ENCODE measurements at places on chromosomes 12 and 14.

DNA sequence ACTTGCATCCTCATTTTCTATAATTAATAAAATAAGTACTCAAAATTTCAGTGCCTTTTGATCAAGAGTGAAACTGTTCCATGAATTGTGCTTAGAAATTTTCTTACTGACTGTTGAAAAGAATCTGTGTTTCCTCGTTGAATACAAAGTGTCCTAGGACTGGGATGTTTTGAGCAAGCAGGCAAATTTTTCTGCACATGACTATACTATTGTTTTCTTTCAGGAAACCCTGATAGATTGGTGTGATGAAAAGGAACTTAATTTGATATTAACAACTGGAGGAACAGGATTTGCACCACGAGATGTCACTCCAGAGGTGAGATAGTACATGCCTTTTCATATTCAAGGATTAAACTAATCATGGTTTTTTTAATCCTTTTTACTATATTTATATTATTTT, 316.3 kb downstream of the GPHN start:
- DNase-seq, result no peak

DNA sequence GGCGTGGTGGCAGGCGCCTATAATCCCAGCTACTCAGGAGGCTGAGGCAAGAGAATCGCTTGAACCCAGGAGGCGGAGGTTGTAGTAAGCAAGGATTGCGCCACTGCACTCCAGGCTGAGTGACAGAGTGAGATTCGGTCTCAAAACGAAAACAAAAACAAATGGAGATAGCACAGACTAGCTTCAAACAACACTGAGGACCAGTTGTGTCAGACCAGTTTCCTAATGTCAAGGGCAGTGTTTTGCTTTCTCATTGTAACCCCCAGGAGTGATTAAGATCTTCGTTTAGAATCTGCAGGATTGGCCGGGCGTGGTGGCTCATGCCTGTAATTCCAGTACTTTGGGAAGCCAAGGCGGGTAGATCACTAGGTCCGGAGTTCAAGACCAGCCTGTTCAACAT, 18.5 kb downstream of the RPGRIP1 start:
- DNase-seq, result no peak

DNA sequence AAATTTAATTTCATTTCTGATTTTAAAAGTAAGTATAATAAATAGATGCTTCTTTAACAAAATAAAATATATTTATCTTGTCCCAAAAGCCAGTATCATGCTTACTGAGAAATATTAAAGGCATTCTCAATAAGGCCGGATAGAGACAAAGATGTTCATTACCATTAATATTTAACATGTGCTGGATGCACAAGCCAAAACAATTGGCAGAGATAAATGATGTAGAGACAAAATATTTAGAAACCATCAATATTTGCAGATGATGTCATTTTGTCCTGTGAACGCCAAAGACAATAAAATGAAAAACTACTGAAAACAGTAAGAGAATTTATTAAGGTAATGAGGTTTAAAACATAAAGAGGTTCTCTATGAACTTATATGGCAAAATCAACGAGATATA, 313.5 kb downstream of the ITPR2 start:
- no peak for DNase-seq

DNA sequence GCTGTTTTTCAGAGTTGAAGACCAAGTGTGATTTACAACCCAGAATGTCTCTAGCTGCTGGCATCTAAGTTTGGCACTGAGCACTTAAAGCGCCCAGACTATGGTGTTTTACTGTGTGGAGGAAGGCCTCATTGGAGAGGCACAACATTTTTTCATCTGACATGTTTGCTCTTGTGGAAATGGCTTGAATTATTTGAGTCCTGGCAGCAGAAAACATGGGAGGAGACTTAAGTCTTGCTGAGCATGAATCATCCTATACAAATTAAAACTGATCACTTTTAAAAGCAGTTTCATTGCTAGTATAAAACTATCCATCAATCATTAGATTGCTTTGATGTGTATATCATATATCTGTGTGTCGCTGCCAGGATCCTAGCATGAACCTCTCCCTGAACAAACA, 85.9 kb upstream of the REP15 start:
- no peak for DNase-seq

DNA sequence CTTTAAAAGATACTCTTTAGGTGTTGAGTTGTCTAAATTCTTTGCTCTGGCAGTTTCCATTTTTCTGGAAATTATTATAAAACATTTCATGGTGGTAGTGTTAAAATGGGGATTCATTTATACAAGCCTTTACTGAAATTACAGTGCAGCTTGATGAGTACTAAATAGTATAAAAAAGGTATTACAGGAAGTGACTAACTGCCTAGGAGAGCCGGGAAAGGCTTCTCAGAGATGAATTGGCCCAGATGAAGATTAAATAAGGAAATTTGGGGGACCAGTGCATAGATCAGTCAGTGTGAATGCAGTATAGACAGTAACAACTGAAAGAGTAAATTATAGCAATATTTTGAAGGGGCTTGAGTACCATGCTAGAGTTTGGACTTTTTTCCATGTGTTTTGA, 7.5 kb downstream of the PSMA6 start:
- no peak for DNase-seq

DNA sequence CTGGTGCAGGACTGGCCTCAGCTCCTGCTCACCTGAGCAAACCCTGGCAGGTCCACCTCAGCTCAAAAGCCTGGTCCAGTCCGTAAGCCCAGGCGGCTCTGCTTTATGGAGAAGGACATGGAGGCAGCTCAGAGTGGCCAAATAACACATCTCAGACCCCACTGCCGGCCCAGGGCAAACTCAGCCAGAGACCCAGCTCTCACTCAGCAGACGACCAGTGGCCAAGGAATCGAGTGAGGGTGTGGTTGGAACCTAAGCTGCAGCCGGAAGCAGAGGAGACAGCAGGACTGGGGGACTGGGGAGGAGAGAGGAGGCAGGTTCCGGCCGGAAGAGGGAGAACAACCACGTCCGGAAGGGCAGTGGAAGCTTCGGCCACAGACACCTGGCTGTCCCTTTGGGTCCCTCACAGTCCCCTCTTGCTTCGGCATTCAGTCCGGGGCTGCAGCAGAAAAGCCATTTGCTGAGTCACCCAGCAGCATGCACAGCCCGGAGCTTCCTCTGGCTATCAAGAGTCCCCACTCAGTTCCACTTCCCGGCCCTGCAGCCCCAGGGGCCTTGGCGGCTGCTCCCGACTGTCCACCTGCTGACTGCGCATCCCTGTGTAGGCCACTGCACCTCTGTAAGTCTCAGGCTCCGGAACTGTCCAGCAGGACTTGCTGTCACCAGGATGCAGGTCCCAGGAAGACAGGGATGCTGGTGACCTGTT, 104.0 kb downstream of the CALM1 start:
- no peak for DNase-seq

DNA sequence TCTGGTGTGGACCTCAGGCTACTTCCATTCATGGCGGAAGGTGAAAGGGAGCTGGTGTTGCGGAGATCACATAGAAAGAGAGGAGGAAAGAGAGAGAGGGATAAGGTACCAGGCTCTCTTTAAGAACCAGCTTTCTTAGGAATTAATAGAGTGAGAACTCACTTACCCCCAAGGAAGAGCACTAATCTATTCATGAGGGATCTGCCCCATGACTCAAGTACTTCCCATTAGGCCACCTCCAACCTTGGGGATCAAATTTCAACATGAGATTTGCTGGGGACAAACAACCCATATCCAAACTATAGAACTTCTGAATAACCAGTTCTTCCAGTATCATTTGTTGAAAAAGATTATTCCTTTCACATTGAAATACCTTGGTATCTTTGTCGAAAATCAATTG, 34.0 kb upstream of the C2CD5 start:
- DNase-seq, result no peak

DNA sequence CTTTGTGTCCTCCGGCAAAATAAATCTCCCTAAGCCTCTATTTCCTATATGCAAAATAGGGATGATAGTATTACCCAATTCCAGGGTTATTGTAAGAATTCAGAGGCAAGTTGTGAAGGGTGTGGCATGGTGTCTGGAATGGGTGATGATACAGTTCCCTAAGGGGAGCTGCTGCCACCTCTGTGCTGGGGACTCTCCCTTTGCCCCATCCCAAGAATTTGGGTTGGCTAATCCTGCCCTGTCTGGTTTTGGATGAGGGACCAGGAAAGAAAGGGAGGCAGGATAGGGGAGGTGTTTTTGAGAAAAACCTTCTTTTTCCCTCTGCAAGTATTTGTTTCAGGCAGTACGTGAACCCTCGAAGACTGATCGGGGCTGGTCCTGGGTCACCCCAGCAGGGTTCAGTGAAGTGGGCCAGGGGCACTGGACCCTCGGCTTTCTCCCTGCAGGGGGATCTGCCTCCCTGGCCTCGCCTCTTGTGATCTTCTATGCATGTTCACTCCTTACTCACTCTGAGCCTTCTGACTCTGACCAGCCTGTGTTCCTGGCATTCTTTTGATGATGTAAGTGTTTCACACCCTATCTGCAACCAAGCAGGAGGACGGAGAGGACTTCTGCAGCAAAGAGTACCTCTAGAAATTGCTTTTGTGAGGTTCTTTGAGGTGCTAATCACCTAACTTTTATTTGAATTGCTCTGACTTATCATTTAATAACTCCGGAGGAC, 60.8 kb downstream of the RASSF3 start:
- no peak for DNase-seq

GRCh38 chr12:42641221-42641885, 51.8 kb upstream of the PRICKLE1 start:
- DNase-seq, result no peak

GRCh38 chr14:75533791-75534555, 11.7 kb downstream of the BATF start:
- DNase-seq, result no peak

DNA sequence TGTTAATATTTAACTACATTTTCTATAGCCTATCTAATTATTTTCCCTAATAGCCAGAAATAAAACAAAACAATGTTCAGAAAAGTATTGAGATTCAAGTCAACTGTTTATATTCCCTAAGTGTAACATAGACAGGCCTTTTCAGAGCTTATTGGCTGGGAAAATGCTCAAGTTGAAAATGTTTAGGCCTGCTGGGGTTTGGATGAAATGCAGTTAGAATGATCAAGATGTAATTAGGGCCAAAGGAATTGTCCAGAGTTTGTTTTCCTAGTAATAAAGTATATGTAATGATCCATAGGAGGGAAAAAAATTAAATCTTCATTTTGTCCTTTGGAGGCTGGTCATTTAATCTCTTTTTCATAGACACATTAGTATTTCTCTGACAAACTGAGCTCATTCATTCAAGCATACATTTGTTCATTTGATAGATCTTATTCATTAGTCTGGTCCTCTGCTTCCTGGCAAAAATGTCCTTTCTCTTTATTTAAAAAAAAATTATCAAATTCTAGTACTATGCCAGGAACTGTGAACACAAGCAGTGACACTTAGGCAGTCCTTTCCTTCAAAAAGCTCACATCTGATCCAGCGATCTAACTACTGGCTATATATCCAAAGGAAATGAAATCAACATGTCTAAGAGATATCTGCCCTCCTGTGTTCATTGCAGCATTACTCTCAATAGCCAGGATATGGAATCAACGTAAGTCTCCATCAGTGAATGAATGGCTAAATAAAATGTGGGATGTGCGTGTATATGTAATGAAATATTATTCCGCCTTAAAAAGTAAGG, 40.1 kb upstream of the NEDD1 start:
- no peak for DNase-seq

DNA sequence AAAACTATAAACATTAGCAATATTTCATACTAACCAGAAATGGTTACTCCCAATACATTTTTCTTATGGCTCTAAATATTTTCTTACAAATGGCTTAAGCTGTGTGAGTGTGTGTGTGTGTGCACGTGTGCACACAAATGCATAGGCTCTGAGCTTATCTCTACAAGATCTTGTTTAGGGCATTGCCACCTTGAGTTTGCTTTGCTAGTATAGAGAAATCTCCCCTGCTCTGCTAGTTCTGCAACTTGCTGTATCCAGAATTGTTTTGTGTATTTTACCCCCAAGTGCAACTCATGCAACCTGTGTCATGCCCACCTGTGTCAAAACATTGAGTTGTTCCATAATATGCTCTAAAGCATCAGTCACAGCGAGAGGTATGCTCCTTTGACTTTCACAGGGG, 72.5 kb upstream of the DUSP6 start:
- no peak for DNase-seq

GRCh38 chr12:110314308-110314707, 33.3 kb downstream of the ATP2A2 start:
- DNase-seq, result no peak

GRCh38 chr14:92590941-92591340, 77.4 kb downstream of the RIN3 start:
- DNase-seq, result no peak

GRCh38 chr12:100833282-100833681, 38.7 kb downstream of the ANO4 start:
- DNase-seq, result no peak

DNA sequence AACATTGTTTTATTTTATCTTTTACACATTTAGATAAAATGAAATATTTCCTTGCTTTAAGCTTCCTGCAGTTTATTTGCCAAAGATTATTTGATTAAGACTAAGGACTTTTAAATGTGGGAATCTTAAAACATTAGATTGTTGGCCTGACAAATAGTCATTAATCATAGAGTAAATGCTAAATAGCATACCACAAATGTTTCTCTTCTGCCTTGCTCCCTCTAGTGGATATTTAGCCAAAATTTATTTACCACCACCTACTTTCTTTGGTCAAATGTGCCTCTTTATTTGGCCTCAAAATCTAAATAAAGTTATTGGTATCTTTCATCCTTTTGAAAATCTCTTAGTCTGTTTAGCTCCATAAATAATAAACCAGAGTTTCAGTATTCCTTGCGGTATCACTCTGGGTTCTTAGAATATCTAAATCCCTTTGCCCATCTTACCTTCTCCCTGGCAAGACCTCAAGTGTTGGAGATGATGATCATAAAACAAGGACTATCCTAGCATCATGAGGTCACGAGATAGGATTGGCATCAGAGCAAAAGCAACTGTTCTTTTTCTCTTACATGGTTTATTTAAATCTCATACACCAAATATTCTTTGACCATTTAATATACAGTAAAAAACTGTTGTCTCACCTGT, 150.6 kb upstream of the AEBP2 start:
- DNase-seq, result no peak

- DNase-seq, result no peak
Observed at GRCh38 chr12:107539196-107539939, 146.2 kb upstream of the PWP1 start.

DNA sequence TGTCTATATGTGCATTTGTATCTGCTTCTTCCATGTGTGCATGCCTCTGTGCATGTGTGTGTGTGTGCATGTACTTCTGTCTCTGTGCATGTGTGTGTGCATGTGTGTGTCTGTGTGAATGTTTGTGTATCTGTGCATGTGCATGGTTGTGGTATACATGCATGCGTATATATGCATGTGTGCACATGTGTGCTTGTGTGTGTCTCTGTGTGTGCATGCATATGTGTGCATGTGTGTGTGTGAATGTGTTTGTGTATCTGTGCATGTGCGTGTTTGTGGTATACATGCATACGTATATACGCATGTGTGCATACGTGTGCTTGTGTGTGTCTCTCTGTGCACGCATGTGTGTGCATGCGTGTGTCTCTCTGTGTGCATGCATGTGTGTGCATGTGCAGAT, 363.2 kb upstream of the SFSWAP start:
- DNase-seq, result no peak

GRCh38 chr12:87960566-87960965, 68.6 kb downstream of the C12orf50 start:
- DNase-seq, result no peak

GRCh38 chr14:22099942-22100763, 426.5 kb upstream of the OR4E1 start:
- DNase-seq, result peak; percentile 74

GRCh38 chr12:20716037-20716436, 20.9 kb downstream of the SLCO1C1 start:
- DNase-seq, result no peak

- DNase-seq, result no peak
Observed at GRCh38 chr14:31449971-31450610, 7.2 kb downstream of the DTD2 start.
